GM03348 (cell line): ENCODE measurements at places on chromosomes 1 and 21.

- DNase-seq, result no peak
Observed at GRCh38 chr1:65258106-65258505, 51.2 kb upstream of the DNAJC6 start.

- DNase-seq, result no peak
Observed at GRCh38 chr1:15007842-15008241, 145.7 kb upstream of the TMEM51 start.

GRCh38 chr1:171666114-171666769 is 13.8 kb upstream of the MYOC start:
- DNase-seq, result no peak

DNA sequence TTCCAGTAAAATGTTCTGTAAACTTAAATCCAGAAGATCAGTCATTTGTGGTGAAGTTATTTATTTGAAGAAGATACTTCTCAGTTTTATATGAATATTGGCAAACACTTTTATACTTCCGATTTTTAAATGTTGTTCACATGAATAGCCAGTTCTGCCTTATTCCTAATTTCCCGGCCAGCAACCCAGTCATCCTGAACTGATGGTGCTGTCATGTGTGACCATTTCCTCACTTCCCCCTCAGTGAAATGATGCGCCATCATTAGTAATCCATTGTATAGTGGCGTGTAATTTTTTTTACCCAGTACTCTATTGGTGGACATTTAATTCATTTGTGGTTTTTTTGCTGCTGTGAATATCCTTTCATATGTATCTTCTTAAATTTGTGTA is 16.4 kb downstream of the GPSM2 start:
- DNase-seq, result no peak

DNA sequence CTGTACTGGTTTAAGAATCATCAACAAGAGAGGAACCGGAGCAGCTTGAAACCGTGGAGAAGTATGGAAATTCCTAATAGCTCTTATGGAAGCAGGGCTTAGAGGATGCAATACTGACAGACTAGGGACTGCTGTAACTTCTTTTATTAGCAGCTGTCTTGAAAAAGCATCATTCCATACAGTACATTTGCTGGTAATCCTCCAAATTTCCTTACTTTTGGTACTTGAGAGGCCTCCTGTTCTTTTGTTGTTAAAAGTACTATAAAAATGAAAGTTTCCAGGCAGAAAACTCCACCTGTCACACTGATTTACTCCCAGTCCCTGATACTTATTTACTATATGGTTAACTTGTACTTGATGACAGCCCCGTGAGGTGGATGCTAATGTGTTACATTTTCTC is 7.7 kb downstream of the OMA1 start:
- no peak for DNase-seq

DNA sequence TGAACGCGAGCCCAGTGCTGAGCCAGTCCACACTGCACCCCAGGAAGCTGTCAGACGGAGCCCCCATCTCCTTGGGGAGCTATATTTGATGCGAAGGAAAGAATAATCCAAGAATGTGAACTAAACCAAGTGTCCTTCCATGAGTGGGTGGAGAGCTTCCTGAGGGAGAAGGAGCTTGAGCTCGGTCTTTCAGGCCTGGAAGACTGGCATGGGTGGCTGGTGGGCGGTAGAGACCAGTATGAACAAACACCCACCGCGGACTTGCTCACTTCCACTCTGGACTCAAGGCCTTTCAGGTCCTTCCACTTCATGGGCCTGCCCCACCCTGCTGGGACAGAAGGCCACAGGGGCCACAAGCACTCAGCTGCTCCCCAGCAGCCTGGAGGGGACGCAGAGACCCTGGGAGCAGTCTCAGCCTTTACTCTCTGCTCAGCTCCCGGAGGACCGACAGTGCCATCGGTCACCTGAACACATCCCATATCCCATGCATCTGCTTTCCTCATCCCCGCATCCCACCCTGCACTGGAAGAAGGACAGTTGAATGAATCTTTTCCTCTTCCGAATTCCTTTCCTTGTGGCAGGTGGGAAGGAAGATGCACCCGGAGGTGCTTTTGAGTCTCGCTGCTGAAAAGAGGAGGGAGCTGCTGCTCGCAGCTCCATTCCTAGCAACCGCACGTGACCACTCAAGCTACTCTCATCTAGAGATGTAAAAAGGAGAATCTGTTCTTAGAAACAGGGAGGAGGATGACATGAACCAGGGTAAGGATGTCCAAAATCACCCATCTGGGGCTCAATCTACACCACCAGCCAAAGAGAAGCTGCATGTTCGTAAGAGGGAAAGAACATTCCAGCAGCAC is 92.3 kb downstream of the PGBD5 start:
- DNase-seq, result no peak

- no peak for DNase-seq
Observed at GRCh38 chr1:86175756-86176155, 19.2 kb upstream of the COL24A1 start.

- peak; percentile 90 for DNase-seq
Observed at GRCh38 chr1:65174585-65174984, 26.6 kb downstream of the AK4 start.

- no peak for DNase-seq
Observed at GRCh38 chr1:15788624-15789301, 18.7 kb downstream of the UQCRHL start.

- DNase-seq, result peak; percentile 38
Observed at GRCh38 chr1:219304227-219305226, 130.8 kb downstream of the LYPLAL1 start.

- peak; percentile 50 for DNase-seq
Observed at GRCh38 chr1:94416901-94417727, 1.1 kb upstream of the ABCD3 start.
